GM12864 (cell line): ENCODE measurements at places on chromosomes 7 and 10.

GRCh38 chr7:126529254-126529653 is 723.5 kb downstream of the GRM8 start:
- no peak for DNase-seq

GRCh38 chr10:31677195-31678138 is 251.2 kb downstream of the ARHGAP12 start:
- no peak for DNase-seq

DNA sequence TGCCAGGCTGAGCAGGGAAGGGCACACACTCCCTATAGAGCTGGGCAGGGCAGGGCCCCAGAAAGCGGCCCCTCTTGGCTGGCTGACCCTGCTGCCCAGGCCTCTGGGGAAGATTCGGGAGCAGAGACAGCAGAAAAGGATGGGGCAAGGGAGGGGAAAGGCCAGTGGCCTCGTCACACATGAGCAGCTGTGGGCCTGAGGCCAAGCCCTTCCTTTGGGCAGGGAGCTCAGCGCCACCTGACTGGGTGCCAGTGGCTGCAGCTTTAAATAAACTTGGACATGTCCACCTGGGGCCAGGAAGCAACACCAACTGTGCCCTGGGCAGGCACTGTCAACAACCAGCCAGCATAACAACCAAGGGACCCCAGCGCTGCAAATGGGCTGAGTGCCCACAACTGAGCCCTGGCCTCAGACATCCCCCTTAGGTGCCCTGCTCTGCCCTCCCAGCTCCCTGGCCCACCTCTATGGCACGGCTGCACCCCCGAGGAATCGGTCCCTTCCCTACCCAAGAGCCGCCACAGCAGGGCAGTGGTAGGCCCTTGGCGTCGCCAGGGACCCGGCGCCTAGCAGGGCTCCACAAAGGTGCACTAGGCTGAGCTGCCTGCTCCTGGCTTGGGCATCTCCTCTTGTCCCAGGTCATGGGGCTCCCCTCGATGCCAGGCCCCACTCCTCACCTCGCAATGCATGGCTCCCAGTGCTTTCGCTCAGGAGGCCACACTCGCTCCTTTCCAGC is 2.6 kb downstream of the CAMK2B start:
- no peak for DNase-seq

DNA sequence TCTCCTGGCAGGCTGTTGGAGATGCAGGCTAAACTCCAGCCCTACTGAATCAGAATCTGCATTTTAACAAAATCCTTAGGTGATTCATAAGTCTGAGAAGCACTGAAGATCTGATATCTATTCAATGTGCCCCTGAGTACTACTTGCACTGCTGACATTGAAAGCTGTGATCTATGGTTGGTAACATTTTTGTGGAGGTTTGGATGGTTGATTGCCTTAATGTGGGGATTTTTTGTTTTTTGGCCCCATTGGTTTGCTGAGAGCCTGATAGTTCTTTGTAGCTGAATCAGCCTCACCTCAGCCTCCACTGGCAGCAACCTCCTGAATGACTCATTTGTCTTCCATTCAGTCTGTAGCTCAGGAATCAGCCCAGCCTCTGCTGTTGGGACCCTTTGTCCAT is 14.7 kb upstream of the LRRN3 start:
- DNase-seq = no peak

- DNase-seq = no peak
Observed at GRCh38 chr10:6702030-6702429, 122.0 kb upstream of the PRKCQ start.

GRCh38 chr10:62076891-62077290 is 175.4 kb downstream of the ARID5B start:
- DNase-seq = no peak

GRCh38 chr10:12749760-12750478 is 251.6 kb downstream of the CCDC3 start:
- no peak for DNase-seq

DNA sequence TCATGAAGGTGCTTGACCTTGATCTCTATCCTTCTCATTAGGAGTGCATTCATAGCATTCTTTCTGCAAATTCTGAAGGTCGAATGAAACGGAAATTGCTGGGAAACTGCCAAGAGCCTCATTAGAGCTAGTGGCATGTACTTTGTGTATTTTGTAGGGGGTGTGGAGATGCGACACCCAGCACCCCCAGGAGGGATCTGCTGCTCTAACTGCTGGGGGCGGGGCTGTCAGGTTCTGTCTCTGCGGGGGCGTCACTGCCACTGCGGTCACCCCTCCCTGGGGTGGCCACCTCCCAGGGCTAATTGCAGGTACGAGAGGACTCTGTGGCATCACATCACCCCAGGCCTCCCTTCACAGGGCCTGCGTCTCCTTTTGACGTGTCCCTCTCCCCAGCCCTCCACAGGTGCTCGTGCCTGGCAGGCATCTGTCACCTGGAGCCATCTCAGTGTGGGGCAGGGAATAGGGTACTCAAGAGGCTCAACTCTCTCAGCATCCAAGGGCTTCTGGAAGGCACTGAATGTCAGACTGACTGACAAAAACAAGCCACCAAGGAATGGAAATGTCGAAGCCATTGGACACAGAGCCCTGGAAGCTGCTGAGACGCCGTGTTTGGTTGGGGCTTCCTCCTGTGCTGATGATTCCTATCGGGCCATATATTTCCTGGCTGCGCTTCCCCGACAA is 151.1 kb downstream of the ACTR3B start:
- DNase-seq = no peak

GRCh38 chr7:155333346-155334234 is 35.9 kb downstream of the INSIG1 start:
- DNase-seq = no peak

GRCh38 chr10:109894516-109894915 is 28.8 kb downstream of the XPNPEP1 start:
- no peak for DNase-seq

DNA sequence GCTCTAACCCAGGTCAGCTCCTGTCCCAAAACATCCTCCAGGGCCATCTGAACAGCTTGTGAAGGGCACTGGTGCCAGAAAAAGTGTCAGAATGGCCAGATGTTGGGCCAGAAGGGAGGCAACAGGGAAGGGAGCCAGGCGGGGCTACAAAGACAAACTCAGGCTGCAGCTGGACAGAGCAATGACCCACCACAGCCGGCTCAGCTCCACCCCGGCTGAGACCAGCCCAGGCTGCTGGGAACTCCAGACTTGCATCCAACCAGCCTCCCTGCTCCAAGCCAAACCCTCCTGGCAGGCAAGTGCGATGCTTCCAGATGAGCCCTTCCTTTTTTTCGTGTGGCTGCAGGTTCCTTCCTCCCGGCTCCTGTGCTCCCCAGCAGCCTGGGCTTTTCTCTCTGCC is 466.9 kb downstream of the PTPRN2 start:
- no peak for DNase-seq

DNA sequence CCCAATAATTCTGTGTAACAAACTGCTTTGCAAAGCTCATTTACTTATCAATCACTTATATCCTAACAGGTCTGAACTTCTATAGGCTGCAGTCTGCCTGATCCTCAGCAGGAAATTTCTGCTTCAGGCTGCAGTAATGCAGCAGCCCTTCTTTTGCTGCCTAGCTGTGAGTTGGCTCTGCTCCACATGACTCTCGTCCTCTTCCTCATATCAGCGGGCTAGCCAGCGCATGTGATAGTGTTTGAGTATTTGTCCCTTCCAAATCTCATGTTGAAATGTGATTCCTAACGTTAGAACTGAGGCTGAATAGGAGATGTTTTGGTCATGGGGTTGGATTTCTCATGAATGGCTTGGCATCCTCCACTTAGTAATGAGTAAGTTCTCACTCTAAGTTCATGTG is 387.8 kb downstream of the SEMA3D start:
- DNase-seq = no peak

GRCh38 chr7:59079-60016 is 133.0 kb upstream of the FAM20C start:
- no peak for DNase-seq

GRCh38 chr7:113207441-113207840 is 89.1 kb upstream of the SMIM30 start:
- no peak for DNase-seq

DNA sequence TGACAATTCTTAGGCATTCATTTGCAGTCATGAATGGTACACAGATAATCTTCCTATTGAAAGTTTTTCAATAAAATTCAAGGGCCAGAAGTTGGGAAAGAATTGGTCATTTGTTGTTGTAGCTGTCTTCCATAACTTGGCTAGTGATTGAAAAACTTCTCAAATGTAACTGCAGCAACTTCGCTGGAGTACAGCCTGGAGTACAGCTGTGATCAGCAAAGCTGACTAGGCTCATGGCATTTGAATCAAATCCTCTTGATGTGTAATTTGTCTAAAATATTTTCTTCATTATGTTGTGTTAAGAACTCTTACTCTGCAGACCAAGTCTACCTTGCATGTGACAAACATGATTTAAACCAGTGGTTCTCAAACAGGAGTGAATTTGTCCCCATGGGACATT is 226.5 kb upstream of the STEAP1 start:
- DNase-seq = no peak

DNA sequence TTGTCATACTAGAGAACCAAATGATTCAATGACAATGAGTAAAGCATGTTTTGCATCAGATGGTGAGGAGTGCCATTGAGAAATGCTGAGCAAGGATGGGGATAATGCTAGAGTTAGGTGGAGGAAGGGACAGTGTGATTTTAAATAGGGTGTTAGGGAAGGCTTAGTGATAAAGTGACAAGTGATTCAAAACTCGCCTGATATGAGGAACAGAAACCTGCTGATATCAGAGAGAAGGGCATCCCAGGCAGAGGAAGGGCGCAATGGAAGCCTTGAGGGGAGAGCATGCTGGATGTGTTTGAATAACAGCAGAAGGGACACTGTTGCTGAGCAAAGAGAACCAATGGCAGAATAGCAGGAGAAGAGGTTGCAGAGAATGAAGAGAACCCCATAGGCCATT is 196.2 kb downstream of the NRG3 start:
- no peak for DNase-seq

DNA sequence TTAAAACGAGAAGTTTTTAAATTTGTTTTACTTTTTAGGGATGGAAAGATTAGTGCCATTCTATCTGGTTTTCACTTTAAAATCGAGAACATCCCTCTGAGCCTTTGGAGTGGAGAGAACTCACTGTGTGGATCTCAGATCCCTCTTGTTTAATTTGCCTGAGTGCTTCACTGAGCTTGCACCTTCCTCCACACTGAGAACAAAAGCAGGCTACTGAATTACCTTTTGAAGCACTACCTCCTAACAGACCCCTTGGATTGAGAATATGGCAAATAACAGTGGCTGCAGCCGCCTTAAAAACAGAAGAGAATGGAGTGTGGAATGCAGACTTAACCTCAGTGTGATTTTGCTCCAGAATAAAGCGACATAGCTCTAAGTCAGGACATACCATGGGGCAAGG is 204.7 kb downstream of the CNTNAP2 start:
- DNase-seq = no peak

DNA sequence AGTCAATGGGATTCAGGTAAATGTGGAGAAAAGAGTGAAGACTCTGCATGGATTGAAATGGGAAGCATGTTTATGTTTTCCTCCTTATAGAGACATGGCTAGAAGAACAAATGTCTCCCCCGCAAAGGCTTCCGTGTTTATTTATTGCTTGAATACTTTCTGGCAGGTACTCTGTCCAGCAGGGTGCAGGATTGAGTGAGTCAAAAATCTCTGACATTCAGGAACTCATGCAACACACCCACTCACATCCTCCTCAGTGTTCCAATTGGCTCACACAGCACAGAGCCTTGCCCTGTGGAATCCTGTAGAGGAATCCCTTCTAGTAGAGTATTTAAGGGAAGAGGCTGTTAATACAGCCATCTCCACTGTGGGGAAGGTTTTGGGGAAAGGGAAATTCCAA is 290.3 kb upstream of the VWC2 start:
- peak; percentile 2 for DNase-seq

DNA sequence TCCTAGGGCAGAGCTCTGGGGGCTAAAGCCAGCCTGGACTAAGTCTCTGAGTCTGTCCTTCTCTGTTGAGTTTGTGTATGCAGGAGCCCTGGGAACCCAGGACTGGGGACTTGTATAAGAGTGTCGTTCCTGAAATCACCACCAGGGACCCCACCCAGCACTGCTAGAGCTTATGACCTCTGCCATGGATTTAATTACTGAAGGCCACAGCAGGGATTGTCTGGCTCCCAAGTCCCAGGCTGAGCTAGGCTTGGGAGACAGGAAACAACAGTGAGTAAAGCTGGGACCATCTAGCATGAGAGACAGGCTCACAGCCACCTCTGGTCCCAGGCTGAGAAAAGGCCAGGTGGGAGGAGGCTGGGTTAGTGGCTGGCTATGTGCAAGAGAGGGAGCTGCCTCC is 1.4 kb upstream of the TSPAN15 start:
- no peak for DNase-seq

DNA sequence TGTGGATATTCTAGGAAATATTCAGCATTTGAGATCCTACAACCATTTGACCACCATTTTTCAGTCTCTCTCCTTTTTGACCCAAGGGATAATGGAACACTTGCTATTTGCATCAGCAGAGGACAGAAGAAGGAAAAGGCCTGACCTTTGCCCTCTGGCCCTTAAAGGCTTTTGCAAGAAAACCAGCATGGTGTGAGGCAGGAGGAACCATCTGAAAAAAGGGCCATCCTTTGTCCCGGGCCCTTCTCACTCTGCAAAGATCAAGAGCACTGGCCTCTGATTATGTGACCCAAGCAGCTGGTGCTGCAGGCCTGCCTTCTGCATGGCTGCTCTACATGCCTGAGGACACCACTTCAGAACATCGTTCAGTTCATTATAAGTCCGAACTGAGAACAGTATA is 133.3 kb upstream of the STK17A start:
- DNase-seq = no peak

- no peak for DNase-seq
Observed at GRCh38 chr10:36281831-36282331, 639.8 kb upstream of the FZD8 start.

- DNase-seq = no peak
Observed at GRCh38 chr10:43972976-43973647, 324.4 kb upstream of the ZNF32 start.

DNA sequence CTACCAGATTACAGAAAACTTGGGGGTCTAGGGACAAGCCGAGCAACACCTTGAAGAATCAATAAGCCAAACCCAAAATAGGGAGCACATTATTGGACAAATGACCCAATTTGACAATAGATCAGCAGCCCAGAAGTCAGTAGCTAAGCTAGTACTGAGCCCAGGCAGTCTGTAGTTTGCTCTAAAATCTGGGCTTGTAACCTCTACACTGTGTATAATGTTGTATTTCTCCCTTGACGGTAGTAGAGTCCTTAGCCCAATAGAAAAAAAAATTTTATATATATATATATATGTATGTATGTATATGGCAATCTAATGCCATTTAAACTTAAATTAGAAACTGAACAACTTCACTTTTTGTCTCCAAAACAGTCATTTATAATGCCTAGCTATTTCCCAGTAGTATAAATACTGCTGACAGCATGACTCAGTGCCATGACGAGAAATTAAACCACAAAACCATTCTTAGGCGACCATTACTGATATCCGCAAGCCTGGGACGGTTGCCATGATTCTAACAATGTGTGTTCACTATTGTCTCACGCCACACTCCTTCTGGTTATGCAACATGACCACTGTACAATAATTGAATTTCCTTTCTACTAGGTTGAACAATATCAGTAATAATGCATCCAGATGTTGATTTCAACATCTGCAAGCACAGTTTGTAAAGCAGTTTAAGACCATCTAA is 110.5 kb downstream of the IPMK start:
- DNase-seq = no peak
